RWPE2 (cell line): ENCODE measurements at places on chromosomes 5 and 9.

- no peak overlapping the region for H3K4me3 ChIP-seq
- no peak for DNase-seq
- no peak overlapping the region for H3K27ac ChIP-seq
- no peaks in the 10 kb centered on the region for H3K27me3 ChIP-seq
Observed at GRCh38 chr9:95504053-95504963, 12.5 kb downstream of the PTCH1 start.

DNA sequence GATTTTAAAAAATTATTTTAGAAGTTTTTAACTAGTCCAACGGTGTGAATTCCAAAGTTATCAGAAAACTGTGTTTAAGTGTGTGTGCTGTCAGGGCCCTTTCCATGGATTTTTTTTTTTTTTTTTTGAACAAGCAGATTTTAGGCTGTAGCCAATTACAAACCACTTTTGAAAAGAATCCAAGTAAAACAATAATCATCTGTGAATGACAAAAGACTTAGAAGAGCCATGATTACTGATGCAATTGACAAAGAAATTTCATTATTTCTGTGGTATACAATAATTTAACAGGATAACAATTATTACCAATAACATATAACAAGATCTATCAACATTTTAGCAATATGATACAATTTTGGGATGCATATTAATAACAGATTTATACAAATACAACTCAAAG, 16.2 kb upstream of the PAIP1 start:
- DNase-seq, result no peak
- no peak overlapping the region for H3K27ac ChIP-seq
- peaks cover 16% of the 10 kb centered on the region for H3K4me1 ChIP-seq
- no peaks in the 10 kb centered on the region for H3K27me3 ChIP-seq

GRCh38 chr5:79011219-79011836, 26.2 kb upstream of the ARSB start:
- peaks cover under 1% of the 10 kb centered on the region for H3K27me3 ChIP-seq
- DNase-seq, result no peak

- no peaks in the 10 kb centered on the region for H3K27me3 ChIP-seq
- H3K4me1 ChIP-seq, result no peaks in the 10 kb centered on the region
- no peak for DNase-seq
- H3K27ac ChIP-seq, result no peak overlapping the region
- no peak overlapping the region for H3K4me3 ChIP-seq
- H3K36me3 ChIP-seq, result no peaks in the 10 kb centered on the region
Observed at GRCh38 chr5:166551384-166551783, 1740.1 kb upstream of the WWC1 start.

- DNase-seq, result no peak
- no peaks in the 10 kb centered on the region for H3K27me3 ChIP-seq
Observed at GRCh38 chr5:98296426-98296825, 477.0 kb upstream of the RGMB start.

GRCh38 chr9:132087438-132088030, 7.9 kb upstream of the MED27 start:
- H3K36me3 ChIP-seq, result no peaks in the 10 kb centered on the region
- H3K27ac ChIP-seq, result no peak overlapping the region
- H3K4me3 ChIP-seq, result no peak overlapping the region
- no peaks in the 10 kb centered on the region for H3K4me1 ChIP-seq

DNA sequence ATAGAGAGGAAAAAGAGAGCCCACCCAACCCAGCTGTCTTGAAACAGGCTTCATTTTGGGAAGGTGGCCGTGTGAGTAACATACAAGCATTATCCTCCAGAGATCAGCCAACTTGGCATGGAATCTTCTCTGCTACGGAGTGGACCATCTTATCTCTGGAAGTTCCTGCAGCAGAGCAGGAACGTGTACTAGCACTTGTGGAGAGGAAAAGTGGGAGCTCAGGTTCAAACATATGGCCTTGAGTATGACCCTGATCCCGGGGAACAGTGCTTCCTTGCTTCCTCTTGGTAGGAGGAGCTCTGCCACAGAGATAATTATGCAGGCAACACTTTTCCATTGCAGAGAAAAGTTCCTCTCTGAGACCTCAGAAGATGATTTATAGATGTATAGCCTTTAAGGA, 490.4 kb upstream of the ACO1 start:
- H3K27ac ChIP-seq, result no peak overlapping the region
- H3K4me1 ChIP-seq, result no peaks in the 10 kb centered on the region
- peaks cover 9% of the 10 kb centered on the region for H3K27me3 ChIP-seq
- no peak overlapping the region for H3K4me3 ChIP-seq

GRCh38 chr5:154916874-154917273, 21.1 kb downstream of the GEMIN5 start:
- H3K4me3 ChIP-seq, result no peak overlapping the region
- no peaks in the 10 kb centered on the region for H3K27me3 ChIP-seq
- no peak overlapping the region for H3K27ac ChIP-seq
- H3K36me3 ChIP-seq, result peaks cover 92% of the 10 kb centered on the region
- H3K4me1 ChIP-seq, result no peaks in the 10 kb centered on the region

GRCh38 chr9:25571491-25571890, 106.8 kb downstream of the TUSC1 start:
- H3K36me3 ChIP-seq, result no peaks in the 10 kb centered on the region
- no peaks in the 10 kb centered on the region for H3K4me1 ChIP-seq
- no peak overlapping the region for H3K27ac ChIP-seq
- H3K27me3 ChIP-seq, result peaks cover 44% of the 10 kb centered on the region

DNA sequence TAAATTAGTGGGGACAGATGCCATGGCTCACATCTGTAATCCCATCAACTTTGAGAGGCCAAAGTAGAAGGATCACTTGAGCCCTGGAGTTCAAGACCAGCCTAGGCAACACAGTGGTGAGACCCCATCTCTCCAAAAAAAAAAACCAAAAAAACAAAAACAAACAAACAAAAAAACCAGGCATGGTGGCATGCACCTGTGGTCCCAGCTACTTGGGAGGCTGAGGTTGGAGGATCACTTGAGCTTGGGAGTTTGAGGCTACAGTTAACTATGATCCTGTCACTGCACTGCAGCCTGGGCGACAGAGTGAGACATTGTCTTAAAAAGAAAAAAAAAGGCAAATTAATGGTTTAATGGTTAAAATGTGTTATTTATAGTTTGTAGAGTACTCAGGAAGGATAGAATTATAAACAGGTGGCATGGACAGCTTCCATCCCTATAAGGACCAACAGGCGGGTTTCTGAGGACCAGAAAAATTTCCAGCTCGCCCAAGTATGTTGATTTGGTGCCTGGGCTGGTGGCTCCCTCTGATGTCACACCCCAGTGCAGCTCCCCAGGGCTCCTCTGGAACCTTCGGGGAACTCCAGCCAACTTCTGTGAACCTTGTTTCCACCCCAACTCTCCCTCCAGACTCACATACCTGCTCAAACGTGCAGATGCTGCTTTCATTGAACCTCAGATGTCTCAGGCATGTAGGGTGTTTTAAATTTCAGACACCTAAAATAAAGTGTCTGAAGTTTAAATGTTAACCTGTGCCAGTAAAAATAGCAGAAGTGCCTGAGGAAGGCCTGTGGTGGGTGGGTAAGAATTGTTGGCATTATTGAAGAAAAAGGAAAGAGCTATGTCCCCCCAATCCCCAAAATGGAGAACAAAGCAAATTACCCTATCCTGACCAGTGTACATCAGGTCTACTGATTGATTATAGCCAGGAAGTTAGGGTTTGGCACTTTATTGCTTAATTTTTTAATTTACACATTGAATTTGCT, 69.0 kb downstream of the TRIO start:
- peak overlapping the region; percentile 99 for H3K27ac ChIP-seq
- DNase-seq, result no peak
- peaks cover 76% of the 10 kb centered on the region for H3K4me1 ChIP-seq
- no peak overlapping the region for H3K4me3 ChIP-seq
- H3K36me3 ChIP-seq, result peaks cover 4% of the 10 kb centered on the region; the same call in 1 of the 2 replicates
- no peaks in the 10 kb centered on the region for H3K27me3 ChIP-seq

DNA sequence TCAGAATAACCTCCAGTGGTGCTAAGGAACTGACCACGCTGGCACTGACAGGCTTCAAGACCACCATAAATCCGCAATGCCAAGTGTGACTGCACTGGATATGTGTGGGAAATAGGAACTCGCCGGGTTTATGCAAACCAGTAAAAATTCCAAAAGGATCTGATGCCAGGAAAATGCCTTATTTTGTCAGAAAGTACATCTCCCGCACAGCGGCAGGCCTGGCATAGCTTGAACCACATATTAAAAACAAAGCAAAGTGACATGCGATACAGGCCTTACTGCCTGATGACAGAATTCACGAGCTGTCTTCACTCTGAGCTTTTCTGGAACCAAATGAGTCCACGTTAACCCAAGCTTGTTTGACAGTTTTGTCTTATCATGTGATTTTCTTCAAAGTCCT, 139.6 kb downstream of the GLIS3 start:
- H3K27ac ChIP-seq, result no peak overlapping the region
- H3K27me3 ChIP-seq, result no peaks in the 10 kb centered on the region
- H3K4me1 ChIP-seq, result no peaks in the 10 kb centered on the region
- no peaks in the 10 kb centered on the region for H3K36me3 ChIP-seq

DNA sequence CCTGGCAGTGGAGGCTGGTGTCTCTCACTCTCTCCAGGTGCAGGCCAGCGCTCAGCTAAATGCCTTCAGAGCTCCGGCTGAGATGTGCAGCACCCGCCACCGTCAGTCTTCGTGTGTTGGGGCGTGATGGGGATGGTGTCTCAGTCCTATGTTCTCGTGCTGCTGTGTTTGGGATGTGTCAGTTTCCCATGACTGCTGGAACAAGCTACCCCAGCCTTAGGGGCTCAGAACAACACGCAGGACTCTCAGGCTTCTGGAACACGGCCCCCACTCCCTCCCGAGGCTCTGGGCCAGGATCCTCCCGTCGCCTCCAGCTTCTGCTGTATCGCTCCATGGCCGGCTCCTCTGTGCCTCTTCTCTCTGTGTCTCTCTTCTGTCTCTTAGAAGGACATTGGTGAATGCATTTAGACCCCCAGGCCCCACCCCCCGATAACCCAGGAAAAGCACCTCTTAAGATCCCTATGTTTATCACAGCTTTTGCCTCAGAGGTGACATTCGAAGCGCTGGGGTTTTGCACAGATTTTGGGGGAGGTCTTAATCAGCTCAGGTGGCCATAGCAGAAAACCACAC, 9.6 kb upstream of the CEP72 start:
- H3K27me3 ChIP-seq, result peaks cover 62% of the 10 kb centered on the region
- no peaks in the 10 kb centered on the region for H3K36me3 ChIP-seq
- DNase-seq, result peak; percentile 62
- H3K4me1 ChIP-seq, result no peaks in the 10 kb centered on the region
- no peak overlapping the region for H3K27ac ChIP-seq
- H3K4me3 ChIP-seq, result no peak overlapping the region

DNA sequence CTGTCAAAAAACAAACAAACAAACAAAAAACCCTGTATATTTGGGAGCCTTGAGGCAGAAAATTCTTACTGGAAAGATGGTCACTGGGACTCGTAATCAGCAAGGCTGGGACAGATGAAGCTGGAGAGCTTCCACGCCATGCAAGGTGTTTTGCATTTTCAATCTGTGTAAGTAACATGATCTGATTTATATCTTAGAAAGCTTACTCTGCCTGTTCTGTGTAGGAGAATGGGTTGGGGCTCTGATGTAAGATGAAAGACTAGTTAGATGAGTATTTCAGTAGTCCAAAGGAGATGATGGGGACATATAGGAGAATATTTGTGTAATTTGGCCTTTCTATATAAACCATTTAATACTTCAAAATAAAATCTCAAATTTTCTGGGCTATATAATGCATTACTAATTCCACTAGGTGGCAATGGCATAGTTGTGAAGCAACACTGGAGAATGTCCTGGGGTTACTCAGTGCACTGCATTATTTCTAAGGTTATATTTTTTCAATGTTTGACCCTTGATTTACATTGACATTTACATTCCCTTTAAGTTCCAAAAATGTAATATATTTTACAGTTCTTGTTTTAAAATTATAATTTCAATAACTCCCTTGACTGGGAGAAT, 21.9 kb upstream of the FSD1L start:
- H3K27ac ChIP-seq, result no peak overlapping the region
- H3K27me3 ChIP-seq, result no peaks in the 10 kb centered on the region
- no peak for DNase-seq

- H3K4me1 ChIP-seq, result peaks cover 16% of the 10 kb centered on the region
- no peaks in the 10 kb centered on the region for H3K27me3 ChIP-seq
- no peaks in the 10 kb centered on the region for H3K36me3 ChIP-seq
- H3K4me3 ChIP-seq, result no peak overlapping the region
- H3K27ac ChIP-seq, result no peak overlapping the region
- DNase-seq, result no peak
Observed at GRCh38 chr5:93921001-93921400, 179.6 kb upstream of the POU5F2 start.

DNA sequence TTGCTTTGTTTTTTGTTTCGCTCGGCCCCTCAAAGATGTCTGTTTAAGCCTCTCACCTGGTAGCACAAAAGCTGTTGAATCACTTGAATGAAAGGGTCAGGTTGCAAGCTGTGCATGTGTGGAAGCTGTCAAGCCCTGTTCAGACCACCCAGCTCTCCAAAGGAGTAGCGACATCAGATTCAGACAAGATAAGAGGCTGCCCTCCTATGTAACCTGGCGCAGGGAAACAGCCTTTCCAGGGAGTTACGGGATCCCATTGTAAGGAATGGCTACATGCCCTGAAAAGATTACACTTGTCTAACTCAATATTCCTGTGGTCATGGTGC, 2.9 kb downstream of the FREM1 start:
- H3K27ac ChIP-seq, result no peak overlapping the region
- no peaks in the 10 kb centered on the region for H3K4me1 ChIP-seq
- no peak for DNase-seq
- no peak overlapping the region for H3K4me3 ChIP-seq

DNA sequence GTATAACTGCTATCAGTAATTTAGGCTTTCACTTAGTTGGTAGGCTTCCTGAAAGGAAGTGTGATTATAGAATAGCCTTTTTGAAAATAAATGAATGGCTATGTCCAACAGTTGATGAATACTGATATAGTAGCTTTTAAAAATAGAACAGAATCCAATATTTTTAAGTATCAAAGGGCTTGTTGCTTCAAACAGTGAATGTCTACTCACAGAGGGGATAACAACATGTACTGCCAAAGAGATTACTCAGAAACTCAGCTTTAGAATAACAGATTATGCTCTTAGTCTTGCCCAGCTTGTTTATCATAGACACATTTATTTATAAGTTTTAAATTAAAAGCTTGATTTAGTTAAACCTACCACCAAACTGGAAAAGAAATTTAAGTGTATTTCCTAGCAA, 132.6 kb downstream of the XRCC4 start:
- no peak overlapping the region for H3K27ac ChIP-seq
- no peak overlapping the region for H3K4me3 ChIP-seq
- H3K4me1 ChIP-seq, result no peaks in the 10 kb centered on the region
- no peak for DNase-seq
- 0 out of 2 replicates have a peak, but pooled peaks cover 2% of the 10 kb centered on the region for H3K36me3 ChIP-seq
- H3K27me3 ChIP-seq, result no peaks in the 10 kb centered on the region

DNA sequence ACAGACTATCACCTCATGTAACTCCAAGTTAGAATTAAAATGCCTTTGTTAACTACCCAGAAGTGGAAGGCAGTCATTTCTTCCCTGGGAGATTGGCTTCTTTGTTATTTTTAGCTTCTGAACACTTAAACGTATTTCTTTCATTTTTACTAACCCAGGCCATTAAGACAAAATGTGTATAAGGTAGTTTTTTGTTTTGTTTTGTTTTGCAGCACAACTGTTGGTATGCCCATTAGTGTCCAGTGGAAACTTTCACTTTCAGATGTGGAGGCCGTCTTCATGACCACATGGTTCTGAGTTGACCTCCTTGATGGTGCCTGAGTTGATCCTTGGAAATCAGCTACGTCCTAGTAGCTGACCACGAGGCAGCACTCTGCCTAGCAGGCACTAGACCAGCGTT, 264.6 kb upstream of the ZNF608 start:
- H3K4me1 ChIP-seq, result peaks cover 7% of the 10 kb centered on the region
- no peaks in the 10 kb centered on the region for H3K27me3 ChIP-seq
- no peak for DNase-seq
- no peaks in the 10 kb centered on the region for H3K36me3 ChIP-seq
- no peak overlapping the region for H3K4me3 ChIP-seq

GRCh38 chr9:13942695-13943094, 371.2 kb downstream of the NFIB start:
- H3K27ac ChIP-seq, result peak overlapping the region; percentile 72
- DNase-seq, result peak; percentile 74
- no peaks in the 10 kb centered on the region for H3K36me3 ChIP-seq
- no peaks in the 10 kb centered on the region for H3K27me3 ChIP-seq
